Urothelium cell line (cell line): ENCODE measurements at places on chromosomes 13 and 19.

DNA sequence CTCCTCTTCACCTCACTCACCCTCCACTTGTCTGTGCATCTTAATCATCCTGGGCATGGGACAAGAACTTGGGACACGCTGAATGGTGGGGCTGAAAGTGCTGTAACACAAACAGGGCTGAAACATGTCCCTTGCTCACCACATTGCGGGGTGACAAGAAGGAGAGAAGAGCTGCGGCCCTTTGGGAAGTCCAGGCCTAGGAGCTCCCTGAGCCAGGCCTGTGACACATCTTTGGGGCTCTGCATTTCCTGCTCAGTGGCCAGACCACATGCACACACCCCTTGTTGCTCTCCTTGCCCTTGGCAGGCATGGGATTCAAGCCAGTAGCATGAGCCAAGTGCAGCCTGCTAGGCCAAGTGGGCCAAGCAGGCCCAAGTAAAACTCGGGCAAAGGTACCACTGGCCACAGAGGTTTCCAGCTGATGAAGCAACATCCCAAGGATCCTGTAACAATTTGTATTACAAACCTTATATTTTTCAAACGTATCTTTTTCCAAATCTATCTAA lies 1384.3 kb upstream of the PCDH20 start:
- no peak for DNase-seq

DNA sequence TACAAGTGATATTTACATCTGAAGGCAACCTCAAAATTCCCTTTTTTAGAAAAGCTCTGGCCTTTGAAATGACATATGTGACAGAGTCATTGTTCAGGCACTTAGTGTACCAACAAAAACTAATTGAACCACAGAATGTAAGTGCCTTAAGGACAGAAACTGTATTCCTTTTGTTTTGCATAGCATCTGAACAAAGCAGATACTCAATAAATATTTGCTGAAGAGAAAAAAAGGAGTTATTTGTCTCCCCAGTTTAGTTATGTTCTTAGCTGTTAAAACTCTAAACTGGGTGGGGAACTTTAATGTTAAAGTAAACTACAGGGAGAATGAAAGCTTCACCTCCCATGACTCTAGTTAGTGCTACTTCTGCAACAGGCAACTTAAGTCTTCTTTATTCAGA lies 56.8 kb upstream of the KLF5 start:
- no peak for DNase-seq

DNA sequence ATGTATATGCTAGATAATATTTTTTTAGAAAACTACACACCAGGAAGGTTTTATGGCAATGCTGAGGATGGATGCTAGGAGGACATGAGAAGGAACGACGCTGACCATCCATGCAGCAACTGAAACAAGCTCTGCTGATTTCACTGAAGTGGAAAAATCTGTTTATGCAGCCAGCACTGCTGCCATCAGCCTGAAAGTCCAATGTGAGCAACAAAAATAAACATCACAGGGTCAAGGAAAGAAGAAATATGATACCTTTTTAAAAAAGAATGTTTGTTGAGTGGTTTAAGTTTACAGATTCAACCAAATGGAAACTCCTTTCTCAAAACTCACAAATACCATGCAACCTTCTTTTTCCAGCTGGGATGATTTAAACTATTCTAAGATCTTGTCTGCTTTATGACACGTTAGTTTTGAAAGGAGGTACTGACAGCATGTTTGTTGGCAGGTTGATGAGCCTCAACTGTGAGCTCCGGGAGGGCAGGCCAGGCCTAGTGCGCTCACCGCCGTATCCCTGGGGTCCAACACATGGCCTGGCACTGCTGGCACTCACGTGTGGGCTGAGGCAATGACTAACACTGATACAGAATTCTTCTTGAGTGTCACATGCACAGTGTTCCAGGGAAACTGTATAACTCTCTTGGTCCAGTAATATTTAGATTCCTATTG lies 46.8 kb downstream of the LATS2 start:
- DNase-seq, result no peak

DNA sequence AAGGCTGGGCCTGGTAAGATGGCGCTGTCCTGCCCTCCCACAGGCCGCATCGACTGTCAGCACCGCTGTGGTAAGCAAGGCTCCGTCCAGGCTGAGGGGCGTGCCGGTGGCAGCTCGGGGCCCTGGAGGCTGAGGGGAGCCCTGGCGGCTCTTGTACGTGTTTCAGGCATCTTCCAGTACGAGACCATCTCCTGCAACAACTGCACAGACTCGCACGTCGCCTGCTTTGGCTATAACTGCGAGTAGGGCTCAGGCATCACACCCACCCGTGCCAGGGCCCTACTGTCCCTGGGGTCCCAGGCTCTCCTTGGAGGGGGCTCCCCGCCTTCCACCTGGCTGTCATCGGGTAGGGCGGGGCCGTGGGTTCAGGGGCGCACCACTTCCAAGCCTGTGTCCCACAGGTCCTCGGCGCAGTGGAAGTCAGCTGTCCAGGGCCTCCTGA lies 1.2 kb downstream of the IZUMO4 start:
- no peak for DNase-seq

DNA sequence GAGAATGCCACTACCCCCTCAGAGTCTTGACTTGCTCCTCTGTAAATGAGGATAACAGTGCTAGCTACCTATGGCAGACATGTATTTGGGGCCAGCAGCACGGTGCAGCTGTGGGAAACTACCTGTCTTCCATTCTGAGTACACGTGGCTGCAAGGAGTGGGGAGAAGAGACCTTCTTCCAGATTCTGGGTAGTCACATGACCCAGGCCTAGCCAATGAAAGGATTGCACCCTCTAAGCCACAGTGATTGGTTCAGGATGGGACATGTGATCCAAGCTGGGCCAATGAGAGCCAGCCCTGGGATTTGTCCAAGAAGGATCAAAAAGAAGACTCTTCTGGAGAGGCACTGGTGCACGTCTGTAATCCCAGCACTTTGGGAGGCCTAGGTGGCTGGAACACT lies 5.5 kb downstream of the ZNRF4 start:
- no peak for DNase-seq
